ENCODE measurements at places on chromosomes 5 and 9. TPM values are rescaled to one million over a fixed set of nuclear protein-coding genes. Genes with fewer than 3 reads are reported as not detected.

Gene ARHGEF28
- total RNA-seq = 0.28 TPM

Gene TMEM215
- not detected for total RNA-seq

Gene C5orf52
- not detected for total RNA-seq

Gene RLN1
- total RNA-seq = 1.5 TPM

Gene PLK2
- 22.5 TPM for total RNA-seq

Gene PCDHA4
- total RNA-seq = 9.7 TPM

Gene CCL27
- 0.67 TPM for total RNA-seq

GRCh38 chr9:137034709-137035506, 3.0 kb upstream of the FUT7 start:
- peak; percentile 92 for DNase-seq

- DNase-seq = no peak
Observed at GRCh38 chr5:27911216-27911615, 872.8 kb upstream of the CDH9 start.

DNA sequence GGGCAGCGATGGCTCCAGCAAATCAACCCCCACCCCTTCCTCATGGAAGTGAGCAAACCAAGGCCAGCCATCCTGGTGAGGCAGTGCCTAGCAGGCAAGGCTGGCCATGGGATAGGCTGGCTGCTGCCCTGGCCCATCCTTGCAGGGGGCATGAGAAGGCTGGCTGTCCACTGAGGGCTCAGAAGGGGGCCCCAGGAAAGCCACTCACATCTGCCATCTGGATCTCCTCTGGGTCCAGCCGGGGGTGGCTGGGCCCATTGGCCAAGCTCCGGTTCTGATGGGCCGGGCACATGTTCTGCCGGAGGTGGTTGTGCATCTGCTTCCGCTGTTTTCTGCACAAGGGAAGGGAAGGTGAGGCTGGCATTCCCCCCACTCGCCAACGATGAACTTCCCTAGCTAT, 57.1 kb downstream of the PSD2 start:
- DNase-seq = no peak
